ENCODE measurements at places on chromosomes 7 and 10.

DNA sequence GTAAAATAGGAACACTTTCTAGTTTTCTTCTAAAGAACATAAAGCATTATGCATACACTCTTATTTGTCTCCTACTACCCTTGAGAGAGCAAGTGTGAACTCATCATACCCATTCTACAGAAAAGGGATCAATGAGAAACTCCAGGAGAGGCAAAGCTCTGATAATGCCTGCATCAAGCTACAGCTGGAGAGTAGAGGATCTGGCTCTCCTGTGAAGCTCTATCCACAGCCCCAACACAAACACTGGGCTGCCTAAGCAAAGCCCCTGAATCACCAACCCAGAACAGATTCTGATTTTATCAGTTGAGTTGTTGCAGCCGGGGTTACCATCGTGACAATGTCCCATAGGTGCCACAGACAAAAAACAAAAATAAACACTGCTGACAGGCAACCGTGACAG, 74.9 kb downstream of the NUDCD3 start:
- DNase-seq: no peak

GRCh38 chr10:34740321-34740720, 74.8 kb downstream of the PARD3 start:
- DNase-seq: no peak

DNA sequence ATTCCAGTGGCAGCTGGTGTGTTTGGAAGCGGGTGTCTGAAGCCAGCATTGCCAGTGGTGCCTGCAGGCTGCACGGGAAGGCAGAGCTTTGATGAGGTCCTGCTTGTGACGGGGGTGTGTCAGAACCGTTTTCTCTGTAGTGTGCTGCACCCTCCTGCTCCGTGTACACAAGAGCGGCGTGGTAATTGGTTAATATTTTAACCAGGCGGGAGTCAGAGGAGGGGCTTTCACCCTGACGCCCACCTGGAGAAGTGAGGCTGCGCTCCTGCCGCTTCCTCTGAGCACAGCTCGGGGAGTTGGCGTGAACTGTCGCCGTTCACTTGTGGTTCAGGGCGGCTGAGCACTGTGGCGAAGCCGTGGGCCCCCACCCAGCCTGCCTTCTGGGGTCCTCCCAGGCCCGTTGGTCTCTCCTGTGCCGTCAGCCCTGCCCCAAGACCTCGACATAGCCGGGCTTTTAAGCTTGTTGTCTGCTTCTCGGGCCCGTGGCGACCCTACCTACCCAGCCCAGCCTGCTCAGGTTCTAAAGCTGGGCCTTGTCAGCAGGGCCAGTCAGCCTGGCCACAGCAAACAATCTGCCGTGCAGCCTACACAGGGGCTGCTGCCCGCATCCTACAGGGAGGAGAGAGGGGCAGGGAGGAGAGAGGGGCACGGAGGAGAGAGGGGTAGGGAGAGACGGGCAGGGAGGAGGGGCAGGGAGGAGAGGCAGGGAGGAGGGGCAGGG, 11.6 kb downstream of the NKX6-2 start:
- DNase-seq: no peak

GRCh38 chr10:51743146-51743545, 43.8 kb upstream of the CSTF2T start:
- no peak for DNase-seq

- no peak for DNase-seq
Measured at GRCh38 chr10:71984809-71985388, 20.7 kb downstream of the CHST3 start.

- no peak for DNase-seq
Measured at GRCh38 chr10:58700591-58700990, 187.9 kb downstream of the BICC1 start.

DNA sequence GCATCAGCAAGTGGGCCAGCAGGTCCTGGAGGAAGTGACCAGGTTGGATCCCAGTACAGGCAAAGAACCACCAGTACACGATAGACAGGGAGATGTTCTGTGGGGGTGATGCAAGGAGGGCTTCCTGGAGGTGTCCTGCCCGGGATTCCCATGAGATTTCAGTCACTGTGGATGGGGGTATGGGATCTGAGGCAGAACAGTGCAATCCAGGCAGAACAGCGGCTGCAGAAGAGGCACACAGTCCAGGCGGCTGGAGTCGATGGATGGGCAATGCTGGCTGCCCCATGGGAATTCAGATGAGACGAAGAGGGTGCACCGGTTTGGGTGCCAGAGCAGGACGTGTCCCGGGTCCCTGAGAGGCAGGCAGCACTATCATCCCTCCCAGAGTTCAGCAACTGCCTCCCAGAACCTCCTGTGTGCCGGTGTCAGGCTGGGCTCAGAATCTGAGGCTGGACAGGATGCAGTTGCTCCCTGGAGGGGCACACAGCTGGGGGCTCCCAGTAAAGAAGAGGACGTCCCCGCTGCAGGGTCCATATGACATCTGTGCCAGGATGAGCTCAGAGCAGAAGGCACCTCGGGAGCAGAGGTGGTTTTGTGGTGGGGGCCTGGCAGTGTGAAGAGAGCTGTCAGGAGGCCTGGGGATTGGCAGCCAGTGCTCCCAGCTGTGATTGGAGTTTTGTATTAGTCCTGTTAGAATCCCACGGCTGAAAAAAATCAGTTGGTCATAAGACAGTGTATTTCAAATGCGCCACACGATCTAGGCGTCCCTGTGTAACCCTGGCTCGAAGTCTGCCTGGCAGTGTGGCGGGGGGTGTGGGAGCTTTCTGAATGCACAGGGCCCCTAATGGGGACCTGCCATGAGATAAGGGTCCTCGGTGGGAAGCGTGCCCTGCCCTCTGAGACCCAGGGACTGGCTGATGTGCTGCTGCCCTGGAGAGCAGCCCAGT, 3.2 kb downstream of the KNDC1 start:
- no peak for DNase-seq

DNA sequence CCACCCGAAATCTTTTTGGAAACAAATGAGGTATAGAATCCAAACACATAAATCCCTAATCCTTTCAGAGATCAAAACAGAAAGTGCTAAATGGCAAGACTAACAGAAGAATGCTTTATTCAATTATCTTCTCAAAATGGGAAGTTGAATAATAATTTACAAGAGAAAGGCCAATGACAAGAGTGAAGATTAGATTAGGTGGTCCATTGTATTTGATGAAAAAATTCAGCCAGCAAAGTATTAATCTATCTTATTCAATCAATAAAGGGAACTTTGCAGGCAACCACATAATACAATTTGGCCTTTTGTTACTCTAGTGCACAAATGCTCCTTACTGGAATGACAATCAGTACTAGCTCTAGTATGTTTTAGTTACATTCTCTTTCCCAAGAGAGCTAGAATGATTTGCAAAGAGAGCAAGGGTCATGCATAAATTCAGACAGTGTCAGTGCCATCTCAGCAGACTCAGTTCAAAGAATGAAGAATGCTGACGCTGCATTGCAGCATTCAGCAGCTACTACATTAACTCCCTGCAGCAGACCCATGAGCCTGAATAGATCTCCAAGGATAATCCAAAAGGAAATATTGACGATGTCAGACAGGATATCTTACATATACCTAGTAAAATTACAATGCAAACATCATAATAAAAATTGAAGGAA, 131.8 kb downstream of the ANK3 start:
- DNase-seq: no peak

GRCh38 chr7:139886899-139887298, 57.8 kb downstream of the TBXAS1 start:
- DNase-seq: no peak

GRCh38 chr10:22839639-22840038, 88.2 kb upstream of the ARMC3 start:
- DNase-seq: no peak

DNA sequence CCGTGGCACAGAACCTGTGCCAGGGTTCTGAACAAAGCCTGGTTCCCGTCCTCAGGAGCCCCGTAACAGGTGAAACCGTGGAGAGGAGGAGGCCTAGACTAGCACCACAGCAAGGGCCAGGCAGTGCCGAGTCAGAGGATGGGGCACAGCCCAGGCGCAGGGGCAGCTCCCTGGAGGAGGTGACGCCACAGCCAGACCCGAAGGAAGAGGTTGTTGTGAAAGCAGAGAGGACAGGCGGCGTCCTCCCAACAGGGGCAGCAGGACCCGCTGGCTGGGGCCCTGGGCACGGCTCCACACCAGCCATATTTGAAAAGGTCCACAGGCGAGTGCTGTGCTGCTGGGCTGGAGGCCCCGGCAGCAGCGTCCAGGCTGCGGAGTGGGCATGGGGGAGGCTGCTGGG, 25.7 kb downstream of the DAGLB start:
- DNase-seq: no peak

DNA sequence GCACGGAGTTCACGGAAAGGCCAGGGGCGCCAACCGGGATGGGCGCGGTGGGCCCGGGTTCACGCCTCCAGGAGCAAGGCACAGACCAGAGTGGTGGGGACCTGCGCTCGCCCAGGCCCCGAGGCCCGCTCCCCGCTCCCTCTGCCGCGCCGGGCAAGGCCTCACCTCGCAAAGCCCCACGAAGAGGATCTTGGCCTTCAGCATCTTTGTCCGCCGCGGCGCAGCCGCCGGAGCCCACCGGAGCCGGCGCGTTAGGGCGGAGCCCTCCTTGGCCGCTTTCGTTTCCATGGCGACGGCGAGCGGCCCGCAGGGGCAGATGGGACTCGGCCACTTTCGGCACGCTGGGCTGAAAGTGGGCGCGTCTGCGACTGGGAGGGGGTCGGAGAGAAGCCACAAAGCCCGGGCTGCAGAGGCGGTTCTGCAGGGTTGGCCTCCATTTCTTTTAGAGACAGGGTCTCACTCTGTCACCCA, 944.4 kb upstream of the ZNF722 start:
- no peak for DNase-seq

DNA sequence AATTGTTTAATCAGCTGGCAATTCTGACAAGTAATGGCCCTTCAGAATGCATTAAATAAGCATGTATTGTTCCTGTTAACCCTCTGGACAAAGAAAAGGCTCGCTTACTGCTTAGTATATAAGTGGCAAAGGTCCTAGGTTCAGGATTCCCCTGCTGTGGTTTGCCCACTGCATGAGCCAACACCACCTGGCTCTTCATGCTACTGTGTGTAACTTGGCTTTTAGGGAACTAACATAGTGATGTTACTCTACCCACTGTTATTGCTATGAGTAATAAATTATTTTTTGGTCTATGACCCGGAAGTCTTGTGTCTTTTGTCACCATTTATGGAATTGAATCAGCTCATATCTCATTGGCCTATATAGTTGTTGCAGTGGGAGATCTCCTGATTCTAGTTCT, 791.7 kb upstream of the PHF14 start:
- DNase-seq: no peak

DNA sequence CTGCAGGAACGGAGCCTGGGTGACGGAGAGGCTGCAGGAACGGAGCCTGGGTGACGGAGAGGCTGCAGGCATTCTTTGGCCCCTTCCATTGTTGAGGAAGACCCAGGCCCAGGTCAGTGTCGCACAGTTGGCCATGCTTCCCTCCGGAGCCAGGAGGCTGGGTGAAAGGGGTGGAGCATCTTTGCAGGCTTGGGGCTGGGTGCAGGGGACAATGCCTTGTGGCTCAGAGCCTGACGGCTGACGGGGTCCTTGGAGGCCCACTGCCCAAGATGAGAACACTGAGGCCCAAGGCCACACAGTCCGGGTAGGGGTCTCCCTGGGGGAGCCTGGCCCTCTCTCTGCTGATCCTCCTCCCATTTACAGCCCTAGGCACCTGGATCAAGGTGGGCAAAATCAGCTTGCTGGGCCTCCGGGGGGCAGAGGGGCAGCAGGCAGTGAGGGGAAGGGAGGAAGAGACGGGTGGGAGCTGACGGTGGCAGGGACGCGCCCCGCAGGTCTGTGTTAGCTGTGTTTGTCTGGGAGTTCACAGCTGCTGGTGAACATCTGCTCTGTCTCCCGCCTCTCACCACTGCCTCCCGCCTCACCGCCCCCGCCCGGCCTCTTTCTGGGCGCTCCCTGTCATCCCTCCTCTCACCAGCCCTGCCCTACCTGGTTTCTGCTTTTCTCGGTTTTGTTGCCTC, 30.6 kb upstream of the PCBD1 start:
- DNase-seq: no peak

DNA sequence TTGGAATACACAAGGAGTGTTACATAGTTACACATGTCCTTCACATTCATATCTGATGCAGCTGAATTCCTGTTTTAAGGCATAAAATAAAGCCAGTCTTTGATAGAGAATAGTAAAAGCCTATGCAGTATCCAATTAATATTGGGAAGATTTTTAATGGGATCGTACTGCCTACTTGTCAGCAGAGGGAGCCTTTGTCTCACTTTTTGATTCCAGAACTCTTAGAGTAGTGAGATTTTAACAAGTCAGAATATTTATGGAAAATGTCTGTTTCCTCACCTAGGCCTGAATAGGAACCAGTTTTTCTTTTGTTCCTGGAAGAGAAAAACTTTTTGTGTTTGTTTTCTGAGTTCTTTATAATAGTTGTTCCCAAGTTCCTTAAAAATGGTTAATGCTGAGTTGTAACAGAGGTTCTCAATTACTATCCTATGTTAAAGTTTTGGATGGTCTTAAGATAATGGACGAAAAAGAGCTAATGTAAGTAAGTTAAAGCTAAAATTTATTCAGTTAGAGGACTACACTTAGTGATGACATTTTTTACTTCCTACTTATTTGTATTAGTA, 114.0 kb downstream of the BBS9 start:
- peak; percentile 53 for DNase-seq

GRCh38 chr10:3239066-3239919, 66.7 kb upstream of the PITRM1 start:
- DNase-seq: peak; percentile 65

- no peak for DNase-seq
Measured at GRCh38 chr10:25820874-25821273, 113.2 kb upstream of the MYO3A start.

DNA sequence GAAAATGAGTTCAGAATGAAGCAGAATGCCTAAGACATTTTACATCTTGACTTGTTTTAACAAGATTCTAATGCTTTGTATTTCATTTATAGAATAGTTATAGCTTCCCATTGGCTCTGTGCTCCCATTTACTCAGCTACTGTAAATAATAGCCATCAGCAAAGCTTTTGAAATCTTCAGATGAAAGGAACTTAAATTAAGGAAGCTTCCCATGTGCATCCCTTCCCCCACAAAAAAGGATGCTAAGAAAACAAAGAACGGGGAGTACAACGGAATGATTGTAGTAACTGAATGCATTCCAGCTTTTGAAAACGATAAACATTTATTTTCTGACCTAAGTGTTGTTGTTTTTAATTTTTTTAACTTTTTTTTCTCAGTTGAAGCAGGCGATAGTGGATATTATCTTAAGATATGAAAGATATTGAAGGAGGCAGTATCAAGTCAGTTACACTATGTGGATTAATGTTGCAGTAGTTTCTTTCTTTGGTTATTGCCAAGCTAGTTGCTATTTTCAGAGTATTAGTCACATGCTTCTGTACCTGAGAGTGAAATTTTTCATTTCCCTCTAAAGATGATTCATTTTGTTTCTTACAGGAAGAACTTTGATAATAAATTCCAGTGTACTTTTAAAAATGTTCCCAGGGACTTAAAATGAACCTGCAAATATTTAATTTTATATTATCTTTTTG, 129.2 kb downstream of the KCND2 start:
- DNase-seq: no peak

GRCh38 chr7:71454981-71455380, 323.0 kb downstream of the GALNT17 start:
- DNase-seq: no peak

DNA sequence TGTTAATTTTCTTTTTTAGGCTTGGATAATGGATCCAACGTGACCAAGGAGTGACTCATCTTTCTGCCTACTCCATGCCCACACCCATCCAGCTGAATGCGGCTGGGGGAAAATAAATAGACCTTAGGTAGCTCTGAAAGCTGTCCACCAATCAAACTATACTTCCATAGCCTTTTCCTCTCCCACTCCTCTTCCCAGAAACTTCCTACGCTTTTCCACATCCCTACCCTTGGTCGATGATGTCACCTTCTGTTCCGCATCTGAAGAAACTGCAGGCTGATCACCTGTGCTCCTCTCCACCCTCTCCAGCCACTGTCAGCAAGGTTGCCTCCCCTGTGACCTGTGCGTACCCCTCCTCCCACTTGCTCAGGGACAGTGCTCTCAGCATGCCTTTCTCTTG, 359.8 kb upstream of the KLF6 start:
- DNase-seq: no peak

All from fibroblast of the conjunctiva (primary cell).